Stimulated activated CD4-positive, alpha-beta T cell treated with anti-CD3 and anti-CD28 coated beads, Interleukin-15, amount 100 ng/mL, for 1 hour (primary cell): ENCODE measurements at places on chromosomes 13 and 19.

DNA sequence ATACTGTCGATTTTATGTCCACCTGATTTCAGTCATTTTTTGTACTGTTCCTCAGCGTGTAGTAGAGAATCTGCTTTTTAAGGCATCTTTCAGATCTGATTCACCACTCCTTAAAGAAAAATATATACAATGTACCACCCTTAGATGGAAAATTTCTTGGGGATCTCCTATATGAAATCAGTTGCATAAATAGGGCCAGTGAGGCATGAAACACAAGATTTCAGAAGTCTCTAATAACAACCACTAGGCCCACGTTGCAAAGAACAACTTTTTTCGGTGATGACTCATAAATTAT, 1.4 kb downstream of the USP12 start:
- DNase-seq = no peak

- DNase-seq = no peak
Observed at GRCh38 chr13:99566125-99567083, 65.1 kb downstream of the TM9SF2 start.

DNA sequence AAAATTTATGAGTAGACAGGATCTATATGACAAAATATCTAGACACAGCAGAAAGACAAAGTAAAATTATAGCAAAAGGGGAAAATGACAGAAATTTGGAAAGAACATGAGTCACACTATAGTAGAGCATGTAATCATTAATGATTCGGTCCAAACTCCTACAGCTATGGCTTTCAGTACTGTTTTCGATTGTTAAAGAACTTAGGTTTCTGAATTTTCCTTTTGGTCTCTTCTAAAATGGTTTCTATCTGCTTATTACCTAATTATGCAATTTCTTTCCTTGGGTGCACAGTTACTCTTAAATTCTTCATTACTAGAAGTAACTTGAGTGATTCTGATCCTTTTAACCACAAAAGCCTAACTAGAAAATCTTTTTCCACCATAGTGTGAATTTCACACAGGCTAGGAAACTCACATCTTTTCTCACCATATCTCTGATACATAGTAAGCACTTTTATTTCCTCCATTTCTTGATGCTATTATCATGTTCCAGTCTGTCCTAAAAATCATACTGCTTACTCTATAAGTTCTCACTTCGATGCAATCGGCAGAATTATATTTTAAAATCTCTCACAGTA, 1101.4 kb downstream of the PCDH9 start:
- DNase-seq = no peak

DNA sequence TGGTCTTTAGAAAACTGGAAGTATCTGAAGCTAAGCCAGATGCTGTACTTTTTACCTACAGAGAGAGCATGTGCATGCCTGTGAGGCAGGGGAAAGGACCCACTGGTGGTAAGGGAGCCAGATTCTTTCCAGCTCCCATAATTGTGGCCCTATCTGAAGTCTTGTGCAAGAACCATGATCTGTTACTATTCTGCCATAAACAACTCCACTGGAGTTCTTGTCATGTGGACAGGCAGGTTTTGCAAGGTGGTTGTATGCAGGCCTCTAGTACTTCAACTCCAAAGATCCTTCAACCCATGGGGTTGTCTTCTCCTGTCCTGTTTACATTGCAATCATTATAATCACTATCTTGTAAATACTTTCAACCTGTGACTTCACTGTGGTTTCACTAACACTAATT, 14.1 kb downstream of the PROSER1 start:
- DNase-seq = no peak

DNA sequence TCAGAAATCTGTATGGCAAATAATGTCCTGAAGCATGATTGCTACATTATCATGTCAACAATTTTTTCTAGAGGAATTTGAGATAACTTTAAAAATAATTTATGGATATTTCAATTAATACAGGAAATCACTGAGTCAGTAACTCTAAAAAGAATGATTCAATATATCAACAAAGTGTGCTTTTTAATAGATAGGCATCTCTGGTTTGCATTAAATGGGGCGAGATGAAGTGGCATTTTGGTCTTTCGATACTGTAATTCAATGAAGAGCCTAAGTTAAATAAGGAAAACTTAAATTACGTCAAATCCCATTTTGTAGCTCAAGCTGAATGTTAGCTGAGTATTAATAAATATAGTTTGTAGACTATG, 342.8 kb downstream of the DACH1 start:
- no peak for DNase-seq

DNA sequence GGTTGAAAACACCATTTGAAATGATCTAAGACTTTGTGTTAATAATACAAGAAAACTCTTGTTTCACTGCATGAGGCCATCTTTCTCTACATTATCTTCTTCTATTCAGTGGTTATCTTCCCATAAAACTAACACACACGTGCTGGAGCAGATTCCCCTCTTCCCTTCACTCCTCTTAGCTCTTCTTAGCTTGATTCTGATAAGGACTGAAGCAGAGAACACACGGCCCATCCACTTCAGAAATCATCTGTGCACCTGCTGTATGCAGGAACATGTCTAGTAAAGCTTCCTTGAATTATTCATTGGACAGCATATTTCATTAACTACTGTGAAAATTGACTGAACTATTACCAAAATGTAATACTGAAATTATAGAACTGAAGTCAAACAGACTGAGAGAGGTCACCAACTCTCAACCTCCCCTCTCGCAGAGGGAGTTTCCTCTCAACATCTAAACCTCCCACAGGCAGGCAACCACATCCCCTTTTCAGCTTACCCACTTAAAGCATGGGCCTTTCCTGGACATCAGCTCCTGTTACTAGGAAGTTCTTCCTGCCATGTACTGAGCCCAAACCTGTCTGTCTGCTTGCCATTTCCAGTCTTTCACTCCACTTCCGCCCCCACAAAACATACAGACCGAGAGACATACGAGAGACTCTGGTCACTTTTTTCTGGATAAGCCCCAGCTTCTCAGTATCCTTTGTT, 113.9 kb downstream of the CRYL1 start:
- DNase-seq = no peak

DNA sequence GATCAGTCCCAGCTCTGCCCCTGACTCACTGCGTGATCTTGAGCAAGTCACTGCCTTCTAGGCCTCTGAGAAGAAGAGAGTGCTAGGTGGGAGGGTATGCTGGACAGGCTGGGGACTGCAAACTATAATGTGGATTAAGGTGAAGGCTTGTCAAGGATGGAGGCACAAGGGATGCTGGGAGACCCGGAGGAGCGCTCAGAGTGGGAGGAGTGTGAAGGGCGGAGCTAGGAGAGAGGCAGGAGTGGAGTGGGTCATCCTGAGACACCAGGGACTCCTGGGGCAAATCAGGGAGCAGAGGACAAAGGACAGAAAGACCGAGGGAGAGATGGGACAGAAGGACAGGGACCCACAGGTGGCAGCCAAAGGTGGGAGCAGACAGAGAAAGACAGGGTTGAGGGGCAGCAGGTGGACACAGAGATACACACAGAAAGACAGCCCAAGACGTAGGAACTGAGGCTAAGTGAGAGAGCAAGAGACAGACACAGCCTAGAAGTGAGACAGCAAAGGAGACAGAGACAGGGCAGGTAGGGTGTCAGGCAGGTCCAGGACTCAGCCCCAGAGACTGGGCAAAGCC, 2.6 kb downstream of the GRIK5 start:
- no peak for DNase-seq

GRCh38 chr13:97431171-97431764, 2.7 kb upstream of the RAP2A start:
- DNase-seq = no peak

DNA sequence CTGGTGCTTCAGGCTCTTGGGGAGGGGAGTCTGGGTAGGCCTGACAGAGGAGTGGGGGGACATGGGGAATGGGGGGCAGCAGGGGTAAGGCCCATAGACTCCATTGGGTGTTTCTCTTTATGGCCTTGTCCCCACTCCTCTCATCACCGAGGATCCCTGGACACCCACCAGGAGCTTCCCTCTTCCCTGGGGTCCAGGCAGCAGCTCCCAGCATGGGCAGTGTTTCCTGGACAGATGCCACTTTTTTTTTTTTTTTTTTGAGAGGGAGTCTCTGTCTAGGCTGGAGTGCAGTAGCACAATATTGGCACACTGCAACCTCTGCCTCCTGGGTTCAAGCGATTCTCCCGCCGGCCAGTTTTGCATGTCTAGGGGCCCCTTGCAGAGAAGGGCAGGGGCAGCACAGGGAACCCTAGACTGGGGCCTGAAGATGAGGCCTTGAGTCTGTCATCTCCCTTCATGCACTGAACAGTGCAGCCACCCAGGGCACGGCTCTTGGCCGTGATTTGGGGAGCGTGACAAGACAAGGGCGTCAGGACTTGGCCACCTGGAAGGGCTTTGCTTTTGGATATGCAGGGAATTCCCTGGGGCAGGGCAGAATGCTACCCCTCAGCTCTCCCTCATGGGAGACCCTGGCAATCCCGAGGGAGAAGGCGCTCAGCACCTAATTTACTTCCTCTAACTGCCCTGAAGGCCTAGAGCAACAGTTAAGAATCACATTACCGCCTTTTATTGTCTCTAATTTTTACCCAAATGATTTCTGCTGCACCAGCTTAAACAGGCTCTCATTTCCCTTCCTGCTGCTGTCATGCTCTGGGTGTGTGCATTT, 213.9 kb upstream of the ZNF536 start:
- DNase-seq = no peak

DNA sequence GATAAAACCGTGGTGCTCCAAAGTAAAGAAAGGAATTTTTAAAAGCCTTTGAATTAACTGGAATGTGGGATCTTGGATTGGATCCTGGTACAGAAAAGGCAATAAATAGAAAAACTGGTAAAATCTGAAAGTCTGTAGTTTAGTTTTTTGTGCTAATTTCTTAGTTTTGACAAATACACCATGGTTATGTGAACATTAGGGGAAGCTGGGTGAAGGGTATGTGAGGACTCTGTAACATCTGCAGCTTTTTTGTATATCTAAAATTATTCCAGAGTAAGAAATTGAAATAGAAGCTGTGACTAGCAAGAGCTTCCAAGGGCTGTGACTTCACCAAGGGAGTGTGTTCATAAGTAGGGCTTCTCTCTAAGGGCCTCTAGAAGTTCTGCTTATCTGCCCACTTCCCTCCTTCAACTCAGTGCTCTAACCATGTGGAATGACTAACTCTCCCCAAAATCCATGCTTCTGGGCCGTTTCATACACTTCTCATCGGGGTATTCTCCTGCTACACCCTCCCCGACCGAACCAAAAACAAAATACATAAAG, 26.5 kb downstream of the ARHGAP35 start:
- DNase-seq = no peak

- no peak for DNase-seq
Observed at GRCh38 chr13:28623782-28624706, 34.9 kb upstream of the POMP start.

DNA sequence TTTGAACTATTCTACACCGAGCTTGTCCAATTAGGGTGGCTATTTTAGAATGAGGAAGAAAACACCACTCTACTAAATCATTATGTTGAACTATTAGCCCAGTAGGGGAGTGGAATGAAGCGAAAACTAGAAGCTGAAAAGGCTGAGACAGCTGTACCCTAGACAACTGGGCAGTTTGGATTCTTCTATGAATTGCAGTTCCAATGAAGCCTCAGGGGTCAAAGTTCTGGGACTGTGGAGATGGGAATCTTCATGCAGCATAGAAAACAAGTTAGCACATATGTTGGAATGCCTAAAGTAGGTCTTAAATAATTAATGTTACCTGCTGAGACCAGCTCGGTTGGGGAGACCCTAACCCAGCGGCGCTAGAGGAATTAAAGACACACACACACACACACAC, 62.7 kb upstream of the ZNF726 start:
- DNase-seq = no peak

GRCh38 chr19:18419699-18420460, 682 bp downstream of the SSBP4 start:
- DNase-seq = no peak

DNA sequence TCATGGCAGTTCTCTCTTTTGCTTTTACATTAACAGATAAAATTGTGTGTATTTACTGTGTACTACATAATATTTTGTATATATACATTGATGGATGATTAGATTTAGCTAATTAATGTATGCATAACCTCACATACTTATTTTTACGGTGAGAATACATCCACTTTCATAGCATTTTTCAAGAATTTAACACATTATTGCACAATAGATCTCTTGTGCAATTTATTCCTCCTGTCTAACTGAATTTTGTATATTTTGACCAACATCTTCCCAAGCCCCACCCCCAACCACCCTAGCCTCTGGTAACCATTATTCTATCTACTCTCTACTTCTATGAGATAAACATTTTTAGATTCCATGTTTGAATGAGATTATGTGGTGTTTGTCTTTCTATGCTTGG, 194.7 kb downstream of the RBM26 start:
- DNase-seq = no peak

GRCh38 chr13:46119883-46120614, 15.2 kb upstream of the CPB2 start:
- no peak for DNase-seq

DNA sequence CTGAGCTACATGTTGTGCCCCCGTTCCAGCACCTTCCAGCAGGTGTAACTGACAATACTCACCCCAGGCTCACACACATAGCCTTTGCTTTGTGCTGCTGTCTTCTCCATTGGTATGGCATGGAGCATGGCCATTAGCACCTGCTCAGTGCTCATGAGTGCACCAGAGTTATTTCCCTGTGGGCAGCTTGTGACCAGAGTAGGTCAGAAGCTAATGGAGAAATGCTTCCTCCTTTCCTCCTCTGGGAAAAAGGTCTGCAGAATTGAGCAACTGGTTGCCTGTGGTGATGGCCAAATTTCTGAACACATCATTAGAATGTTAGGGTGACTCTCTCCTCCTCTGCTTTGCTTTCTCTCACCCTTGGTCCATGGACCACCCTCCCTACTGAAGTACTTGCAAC, 344.5 kb upstream of the TMTC4 start:
- DNase-seq = no peak

DNA sequence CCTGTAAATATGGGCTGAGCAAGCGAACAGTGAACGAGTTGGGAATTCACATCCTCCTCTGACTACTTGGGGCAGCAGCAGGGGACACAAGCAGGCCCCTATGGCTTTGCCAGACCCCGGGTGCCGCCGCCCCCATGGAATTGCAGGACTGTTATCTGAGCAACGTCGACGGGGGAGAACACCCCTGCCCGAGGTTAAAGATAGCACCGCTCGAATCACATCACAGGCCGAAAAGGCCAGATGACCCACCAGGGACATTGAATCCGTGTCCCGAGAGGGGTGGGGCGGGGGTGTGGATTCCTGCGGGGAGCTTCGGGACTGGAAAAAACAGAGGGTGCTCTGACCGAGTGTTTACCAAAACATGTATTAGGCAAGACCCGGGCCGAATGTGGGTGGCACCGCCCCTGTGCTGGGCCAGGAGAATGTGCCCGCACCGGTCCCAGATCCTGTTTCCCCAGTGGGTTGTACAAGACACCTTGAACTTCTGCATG, 9.1 kb downstream of the FEM1A start:
- DNase-seq = no peak
